AG09319 (cell line): ENCODE measurements at places on chromosomes 6 and 20.

DNA sequence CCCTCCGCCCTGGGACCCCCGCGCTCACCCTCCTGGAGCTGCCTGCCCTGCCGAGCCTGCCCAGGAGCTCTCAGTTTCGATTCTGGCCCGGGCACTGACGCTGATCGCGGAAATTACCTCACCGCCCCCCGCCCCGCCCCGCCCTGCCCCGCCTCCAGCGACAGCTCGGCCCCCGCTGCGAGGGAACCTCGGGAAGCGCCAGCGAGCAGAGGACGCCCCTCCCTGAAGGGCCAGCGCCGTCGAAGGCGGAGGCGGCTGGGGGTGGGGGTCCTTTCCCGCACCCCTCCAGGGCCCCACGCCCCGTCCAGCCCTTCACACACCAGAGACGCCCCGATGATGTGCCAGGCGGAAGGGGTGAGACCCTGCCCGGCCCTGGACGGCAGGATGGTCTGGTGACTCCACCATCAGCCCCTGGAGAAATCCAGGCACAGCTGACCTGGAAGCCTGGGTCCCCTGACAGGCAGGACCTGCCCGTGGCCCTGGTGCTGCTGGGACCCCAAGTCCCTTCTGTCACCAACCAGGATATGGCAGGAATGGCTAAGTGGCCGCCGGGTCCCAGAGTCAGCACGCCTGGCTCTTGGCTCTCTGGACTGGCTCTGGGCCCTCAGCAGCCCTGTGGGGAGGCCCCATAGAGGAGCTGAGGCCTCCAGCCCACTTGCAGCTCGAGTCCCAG lies at the start of gene HELZ2:
HELZ2 (minus strand) TSS at position 84 of the 673 bp plus-strand sequence. CDS start 1,854 bp downstream, outside the sequence.
- no peak for DNase-seq

DNA sequence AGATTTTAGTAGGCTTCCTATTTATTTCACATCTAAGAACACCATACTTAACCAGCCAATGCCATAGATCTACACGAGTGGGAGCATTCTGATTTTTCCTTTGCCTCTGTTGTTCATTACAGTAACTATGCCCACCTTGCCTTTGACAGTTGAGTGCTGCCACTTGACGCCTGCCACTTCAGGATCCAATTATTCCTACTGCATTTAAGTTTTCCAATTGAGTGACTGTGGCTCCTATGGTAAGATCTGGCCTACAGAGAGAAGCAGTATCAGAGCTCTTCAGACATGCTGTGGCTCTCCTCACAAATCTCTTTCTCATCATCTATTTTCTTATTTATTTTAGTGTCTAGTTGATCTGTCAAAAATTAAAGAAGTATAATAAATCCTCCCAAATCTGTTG lies 403.0 kb upstream of the SPTLC3 start:
- no peak for DNase-seq

- DNase-seq: no peak
Observed at GRCh38 chr6:141210901-141211300, 921.8 kb upstream of the GJE1 start.

- no peak for DNase-seq
Observed at GRCh38 chr6:137975188-137975940, 108.3 kb downstream of the TNFAIP3 start.

- DNase-seq: no peak
Observed at GRCh38 chr20:50142812-50143211, 10.7 kb downstream of the PEDS1 start.

GRCh38 chr20:14127514-14128223 lies 132.4 kb downstream of the MACROD2 start:
- no peak for DNase-seq
